NCI-H526 (cell line): ENCODE measurements at places on chromosomes 6 and 20.

DNA sequence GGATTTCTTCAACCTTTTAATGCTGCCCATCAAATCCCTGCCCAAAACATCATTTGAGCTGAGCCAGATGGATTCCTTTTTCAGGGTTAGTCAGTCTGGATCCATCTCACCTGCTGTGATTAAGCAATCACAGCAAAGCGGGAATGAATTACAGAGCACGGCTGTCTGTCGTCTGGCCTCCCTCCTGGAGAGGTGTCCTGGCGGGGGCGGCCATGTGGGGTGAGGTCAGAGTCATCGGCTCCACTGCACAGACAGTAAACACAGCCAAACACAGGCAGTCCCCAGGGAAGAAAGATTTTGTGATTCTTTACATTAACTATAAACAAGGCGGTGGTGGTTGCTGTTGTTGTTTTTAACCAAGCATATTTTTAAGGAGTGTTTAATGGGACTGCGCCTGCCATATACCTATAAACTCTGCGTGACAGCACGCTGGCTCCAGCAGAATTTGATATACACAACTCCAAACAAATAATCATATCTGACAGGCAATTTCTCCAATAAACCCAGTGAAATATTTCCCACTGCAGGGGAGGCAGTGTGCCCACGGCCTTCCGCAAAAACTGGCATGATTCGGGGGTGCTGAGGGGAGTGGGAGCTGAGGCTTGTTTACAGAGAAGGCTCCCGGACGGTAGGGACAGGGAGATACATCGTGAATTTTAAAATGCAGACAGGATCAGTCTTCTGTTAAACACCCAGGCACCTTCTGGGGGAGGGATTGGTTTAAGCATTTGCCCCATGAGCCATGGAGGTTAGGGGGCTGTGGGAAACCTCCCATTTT, 232.0 kb upstream of the PMEPA1 start:
- DNase-seq = no peak

GRCh38 chr6:6405997-6406714, 85.7 kb upstream of the F13A1 start:
- DNase-seq = no peak

DNA sequence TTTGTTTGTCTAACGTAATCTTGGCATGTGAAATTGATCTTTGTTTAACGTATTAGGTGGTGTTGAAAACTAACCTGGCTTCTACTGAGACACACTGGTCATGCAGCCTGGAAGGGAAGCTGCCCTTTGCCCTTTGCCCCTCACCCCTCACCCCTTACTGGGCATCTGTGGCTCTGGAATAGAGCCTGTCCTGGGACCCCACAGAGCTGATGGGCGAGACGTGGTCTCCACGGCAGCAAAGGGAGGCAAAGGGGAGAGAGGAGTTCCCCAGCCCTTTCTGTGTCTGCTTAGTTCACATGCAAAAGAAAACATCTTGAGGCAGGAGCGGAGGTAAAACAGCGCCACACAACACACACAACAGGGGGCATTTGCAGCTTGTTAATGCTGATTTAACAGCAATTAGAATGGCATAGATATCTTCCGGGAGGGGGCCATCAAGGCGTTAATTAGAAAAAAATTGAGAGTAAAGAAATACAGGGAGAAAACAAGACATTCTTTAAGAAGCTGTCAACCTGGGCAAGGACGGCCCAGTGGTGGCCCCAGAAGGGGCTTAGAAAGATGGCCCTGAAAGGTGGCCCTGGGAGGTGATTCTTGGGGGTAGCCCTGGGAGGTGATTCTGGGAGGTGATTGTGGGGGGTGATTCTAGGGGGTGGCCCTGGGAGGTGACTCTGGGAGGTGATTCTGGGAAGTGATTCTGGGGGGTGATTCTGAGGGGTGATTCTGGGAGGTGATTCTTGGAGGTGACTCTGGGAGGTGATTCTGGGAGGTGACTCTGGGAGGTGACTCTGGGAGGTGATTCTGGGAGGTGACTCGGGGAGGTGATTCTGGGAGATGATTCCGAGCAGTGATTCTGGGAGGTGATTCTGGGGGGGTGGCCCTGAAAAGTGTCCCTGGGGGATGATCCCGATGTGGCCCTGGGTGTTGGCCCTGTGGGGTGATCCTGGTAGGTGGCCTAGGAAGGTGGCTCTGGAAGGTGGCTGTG, 44.5 kb upstream of the DACT2 start:
- no peak for DNase-seq

DNA sequence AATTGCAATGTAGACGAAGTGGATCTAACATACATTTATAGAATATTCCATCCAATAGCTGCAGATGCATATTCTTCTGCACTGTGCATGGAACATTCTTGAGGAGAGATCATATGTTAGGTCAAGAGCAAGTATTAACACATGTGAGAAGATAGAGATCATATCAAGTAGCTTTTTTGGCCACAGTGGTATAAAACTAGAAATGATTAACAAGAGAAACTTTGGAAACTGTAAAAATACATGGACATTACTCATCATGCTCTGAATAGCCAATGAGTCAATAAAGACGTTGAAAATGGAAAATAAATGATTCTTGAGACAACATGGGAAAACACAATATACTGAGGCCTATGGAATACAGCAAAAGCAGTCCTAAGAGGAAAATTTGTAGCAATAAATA, 94.2 kb downstream of the STXBP5 start:
- no peak for DNase-seq

DNA sequence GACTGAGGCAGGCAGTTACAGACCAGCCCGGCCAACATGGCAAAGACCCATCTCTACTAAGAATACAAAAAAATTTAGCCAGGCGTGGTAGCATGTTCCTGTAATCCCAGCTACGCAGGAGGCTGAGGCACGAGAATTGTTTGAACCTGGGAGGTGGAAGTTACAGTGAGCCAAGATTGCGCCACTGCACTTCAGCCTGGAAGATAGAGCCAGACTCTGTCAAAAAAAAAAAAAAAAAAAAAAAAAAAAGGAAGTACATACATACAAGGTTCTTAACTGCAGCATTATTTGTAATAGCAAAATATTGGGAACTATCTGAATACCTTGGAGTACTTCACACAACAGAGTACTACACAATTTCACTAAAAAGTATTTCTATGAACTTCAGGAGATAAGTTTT, 183.5 kb upstream of the OLIG3 start:
- no peak for DNase-seq

GRCh38 chr20:25340380-25340779, 50.3 kb downstream of the ABHD12 start:
- DNase-seq = no peak

GRCh38 chr6:135647521-135647920, 150.0 kb upstream of the AHI1 start:
- DNase-seq = no peak

- no peak for DNase-seq
Observed at GRCh38 chr6:109458774-109459531, 3.4 kb upstream of the MICAL1 start.

DNA sequence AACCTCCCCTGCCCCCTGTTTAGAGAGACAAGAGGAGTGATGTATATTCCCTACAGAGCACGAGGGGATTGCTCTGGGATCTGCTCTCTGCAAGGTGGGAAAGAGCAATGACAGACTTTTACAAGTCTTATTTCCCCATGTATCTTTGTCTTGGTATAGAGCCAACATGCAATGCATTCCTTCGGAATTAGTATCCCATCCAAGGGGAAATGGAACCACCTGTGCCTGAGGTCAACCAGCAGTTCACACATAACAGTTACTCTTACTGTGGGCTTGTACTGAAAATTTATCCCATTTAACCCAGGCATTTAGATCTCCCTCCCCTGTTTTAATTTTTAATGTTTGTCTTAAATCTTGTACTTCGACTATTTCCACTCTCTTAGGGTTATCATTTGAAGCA, 250.4 kb downstream of the C6orf118 start:
- DNase-seq = no peak

GRCh38 chr20:7411075-7411474, 529.2 kb downstream of the HAO1 start:
- DNase-seq = no peak

DNA sequence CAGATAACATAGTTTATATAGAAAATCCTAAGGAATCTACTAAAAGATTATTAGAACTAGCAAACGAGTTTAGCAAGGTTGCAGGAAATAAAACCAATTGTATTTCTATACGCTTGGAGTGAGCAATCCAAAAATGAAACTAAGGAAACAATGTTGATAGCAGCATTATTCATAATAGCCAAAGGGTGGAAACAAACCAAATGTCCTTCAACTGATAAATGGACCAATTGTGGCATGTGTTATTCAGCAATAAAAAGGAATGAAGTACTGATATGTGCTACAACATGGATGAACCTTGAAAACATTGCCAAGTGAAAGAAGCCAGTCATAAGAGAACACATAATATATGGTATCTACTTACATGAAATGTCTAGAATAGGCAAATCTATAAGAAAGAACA, 101.0 kb upstream of the VSTM2L start:
- no peak for DNase-seq

GRCh38 chr20:17505636-17506517, 25.3 kb downstream of the BFSP1 start:
- DNase-seq = no peak

DNA sequence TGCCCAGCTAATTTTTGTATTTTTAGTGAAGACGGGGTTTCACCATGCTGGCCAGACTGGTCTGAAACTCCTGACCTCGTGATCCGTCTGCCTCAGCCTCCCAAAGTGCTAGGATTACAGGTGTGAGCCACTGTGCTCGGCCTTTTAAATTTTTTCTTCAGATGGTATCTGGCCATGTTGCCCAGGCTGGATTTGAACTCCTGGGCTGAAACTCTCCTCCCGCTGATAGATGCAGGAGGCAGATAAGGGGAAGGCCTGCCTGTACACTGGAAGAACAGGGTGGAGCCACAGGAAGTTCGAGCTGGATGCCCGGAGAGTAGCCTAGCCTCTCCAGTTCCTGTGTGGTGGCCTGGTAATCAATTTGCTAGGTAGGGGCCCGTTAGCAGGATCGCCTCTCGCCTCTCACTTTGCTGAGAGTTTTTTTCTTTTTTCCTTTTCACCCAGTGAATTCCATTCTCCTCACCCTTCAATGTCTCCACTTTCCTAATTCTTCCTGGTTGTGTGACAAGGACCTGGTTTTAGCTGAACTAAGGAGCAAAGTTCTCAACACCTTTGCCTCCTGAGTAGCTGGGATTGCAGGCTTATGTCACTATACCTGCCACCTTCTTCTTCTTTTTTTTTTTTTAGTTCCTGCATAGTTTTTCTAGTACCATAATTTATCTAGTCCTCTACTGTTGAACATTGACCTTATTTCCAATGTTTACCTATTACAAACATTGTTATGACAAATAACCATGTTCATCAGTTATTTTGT, 19.4 kb upstream of the ITCH start:
- DNase-seq = no peak

- peak; percentile 89 for DNase-seq
Observed at GRCh38 chr20:53899351-53900167, 170.8 kb downstream of the BCAS1 start.

DNA sequence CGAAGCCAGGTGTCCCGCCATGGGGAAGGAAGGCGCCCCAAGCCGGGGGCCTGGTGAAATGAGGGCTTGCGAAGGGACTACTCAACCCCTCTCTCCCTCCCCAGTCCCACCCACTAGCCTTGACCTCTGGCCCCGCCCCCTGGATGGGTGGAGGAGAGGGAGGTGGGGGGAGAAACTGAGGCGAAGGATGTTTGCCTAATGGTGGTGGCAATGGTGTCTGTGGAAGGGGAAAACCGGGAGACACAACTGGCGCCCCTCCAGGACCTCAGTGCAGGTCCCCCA, at the start of gene POU5F1:
Gene POU5F1 (minus strand): TSS at position 83 of the 282 bp plus-strand sequence. CDS start 62 bp downstream, at position 21.
- DNase-seq = no peak

DNA sequence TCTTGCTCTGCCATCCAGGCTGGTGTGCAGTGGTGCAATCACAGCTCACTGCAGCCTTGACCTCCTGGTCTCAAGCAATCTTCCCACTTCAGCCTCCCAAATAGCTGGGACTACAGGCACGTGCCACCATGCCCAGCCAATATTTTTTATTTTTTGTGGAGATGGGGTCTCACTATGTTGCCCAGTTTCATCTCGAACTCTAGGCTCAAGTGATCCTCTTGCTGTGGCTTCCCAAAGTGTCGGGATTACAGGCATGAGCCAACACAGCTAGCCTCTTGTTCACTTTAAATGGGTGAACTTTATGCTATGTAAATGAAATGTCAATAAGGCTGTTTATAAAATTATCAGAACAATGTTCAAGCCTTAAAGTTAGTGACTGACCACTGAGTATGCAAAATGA, 37.1 kb downstream of the SAMD3 start:
- DNase-seq = no peak

DNA sequence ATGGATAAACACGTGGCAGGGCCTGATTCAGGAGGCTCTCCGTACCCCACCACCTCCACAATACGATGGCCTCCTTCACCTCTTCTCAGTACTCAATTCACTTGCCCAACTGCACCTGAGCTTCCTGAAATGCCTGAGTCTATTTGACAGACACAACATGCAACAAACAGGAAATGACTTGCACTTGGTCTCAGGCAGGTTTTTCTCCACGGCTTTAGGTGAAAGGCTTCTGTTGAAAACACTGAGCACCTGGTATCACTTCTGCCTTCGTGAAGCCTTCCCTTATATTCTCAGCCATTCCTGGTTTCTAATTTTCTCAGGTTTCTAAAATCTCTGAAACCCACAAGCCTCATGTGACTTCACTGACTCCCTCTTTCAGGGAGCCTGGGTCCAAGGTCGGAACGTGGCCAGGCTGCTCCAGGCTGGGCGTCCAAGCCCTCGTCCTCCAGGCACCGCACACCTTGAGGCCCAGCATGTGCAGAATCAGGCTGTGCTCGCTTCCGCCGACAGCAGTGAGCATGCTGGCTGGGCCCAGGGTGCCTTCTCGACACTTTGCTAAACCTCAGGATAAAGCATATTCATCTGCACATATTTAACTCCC, 34.7 kb downstream of the TAF4 start:
- DNase-seq = no peak

- no peak for DNase-seq
Observed at GRCh38 chr6:145629478-145629877, 105.8 kb downstream of the EPM2A start.

- DNase-seq = no peak
Observed at GRCh38 chr20:50879649-50880550, 51.3 kb downstream of the ADNP start.

DNA sequence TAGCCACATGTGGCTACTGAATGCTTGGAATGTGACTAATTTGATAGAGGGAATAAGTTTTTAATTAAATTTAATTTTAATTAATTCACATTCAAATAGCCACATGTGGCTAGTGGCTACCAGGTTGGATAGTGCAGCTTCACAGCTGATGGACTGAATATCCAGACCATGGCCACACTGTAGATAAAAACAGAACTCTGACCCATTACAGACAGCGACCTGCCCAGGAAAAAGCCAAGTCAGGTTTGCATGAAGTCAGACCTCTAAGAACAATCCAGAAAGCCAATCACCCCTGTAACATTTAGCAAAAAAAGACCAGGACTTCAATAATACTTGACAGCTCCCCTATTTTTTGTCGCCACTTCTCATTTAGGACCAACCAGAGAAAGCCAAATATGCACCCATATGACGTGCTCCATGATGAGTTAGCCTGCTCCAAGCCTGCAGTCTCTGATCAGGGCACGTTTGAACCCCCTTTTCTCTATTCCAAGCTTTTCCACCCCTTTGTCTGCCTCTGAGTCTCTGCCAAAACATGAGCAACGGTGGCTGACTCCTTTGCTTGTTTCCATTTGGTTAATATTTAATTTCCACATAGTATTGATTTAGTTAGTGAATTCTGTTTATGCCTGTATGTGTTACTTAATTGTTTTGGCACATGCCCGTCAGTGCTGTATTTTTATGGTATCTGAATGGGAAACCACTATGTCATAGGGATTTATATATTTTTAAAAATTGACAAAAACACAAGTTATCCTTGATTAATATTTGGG, 636.3 kb downstream of the UTRN start:
- no peak for DNase-seq
